ENCODE measurements at places on chromosomes 12 and 14.

- no peak for DNase-seq
These were observed 100.7 kb downstream of the ELK3 start for GRCh38 chr12:96294831-96295230.

- peak; percentile 72 for DNase-seq
These were observed 12.2 kb upstream of the NID2 start for GRCh38 chr14:52080808-52081755.

GRCh38 chr12:52792185-52793029, 3.5 kb downstream of the KRT3 start:
- no peak for DNase-seq

DNA sequence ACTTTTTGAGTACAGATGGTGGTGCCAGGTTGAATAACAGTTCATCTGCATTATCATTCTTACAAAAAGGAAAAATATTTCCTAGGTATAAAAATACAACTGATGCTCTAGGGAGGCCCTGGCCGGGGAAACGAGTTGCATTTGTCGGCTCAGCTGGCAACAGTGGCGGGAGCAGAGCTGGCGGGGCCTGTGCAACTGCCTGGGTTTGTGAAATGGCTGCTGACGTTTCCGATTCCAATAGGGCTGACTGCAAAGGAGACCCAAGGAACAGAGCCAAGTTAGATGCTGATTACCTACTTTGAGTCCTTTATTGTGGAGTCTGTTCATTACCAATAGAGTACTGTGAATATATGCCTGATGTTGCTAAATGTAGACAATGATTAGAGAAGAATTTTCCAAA, 25.8 kb upstream of the PHLDA1 start:
- DNase-seq, result no peak
